ENCODE measurements at places on chromosomes 1 and 21.

DNA sequence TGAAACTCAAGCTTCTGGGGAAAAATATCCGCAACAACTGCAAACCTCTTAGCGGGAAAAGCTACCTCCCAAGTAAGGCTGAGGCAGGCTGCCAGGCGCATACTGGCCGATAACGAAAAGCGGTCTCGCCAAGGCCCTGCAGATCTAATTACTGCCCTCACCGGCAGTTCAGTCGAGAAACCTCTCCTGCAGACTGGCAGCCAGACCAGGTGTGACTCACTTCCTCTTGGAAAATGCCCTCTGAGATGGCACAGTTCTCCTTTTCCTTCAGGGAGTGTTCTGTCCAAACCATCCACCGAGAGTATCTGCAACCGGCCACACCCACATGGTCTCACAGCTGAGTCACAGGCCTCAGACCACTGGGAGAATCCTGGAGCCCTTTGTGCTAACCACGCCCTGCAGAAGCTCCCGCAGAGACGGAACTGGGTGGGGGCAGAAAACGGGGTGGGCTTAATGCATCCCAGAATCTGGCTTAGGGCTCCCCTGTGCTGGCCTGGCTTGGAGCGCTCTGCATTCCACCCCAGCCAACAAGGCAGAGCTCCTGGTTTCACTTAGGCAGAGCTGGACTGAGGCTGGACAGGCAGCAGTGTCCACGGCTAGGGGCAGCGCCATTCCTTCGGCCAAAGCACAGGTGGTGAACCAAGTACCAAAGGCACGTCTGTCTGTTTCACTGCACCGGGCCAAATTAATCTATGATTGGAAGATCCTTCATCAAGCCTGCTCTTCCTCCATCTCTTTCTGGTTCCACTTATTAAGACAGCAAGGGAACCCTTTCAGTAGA lies 1.2 kb downstream of the S100A10 start:
- no peak for DNase-seq

GRCh38 chr1:156291226-156292061 lies 4.0 kb downstream of the GLMP start:
- DNase-seq = no peak

DNA sequence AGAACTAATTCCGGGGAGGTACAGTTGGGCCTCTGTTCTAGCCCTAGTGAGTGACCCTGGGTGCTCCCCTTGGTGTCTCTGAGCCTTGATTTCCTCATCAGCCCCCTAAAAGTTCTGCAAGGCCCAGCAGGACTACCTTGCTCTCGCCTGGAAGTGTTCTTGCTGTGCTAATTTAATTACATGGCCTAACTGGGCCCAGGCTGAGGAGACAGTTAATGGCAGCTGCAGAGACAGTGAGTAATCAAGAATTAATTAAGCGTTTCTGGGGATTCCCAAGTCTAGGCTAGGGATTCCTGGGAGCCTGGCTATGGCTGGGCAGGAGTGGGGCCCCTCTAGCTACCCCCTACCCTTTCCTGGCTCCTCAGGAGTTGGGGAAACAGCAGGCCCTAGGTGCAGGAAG lies 24.7 kb upstream of the DMBX1 start:
- DNase-seq = no peak

DNA sequence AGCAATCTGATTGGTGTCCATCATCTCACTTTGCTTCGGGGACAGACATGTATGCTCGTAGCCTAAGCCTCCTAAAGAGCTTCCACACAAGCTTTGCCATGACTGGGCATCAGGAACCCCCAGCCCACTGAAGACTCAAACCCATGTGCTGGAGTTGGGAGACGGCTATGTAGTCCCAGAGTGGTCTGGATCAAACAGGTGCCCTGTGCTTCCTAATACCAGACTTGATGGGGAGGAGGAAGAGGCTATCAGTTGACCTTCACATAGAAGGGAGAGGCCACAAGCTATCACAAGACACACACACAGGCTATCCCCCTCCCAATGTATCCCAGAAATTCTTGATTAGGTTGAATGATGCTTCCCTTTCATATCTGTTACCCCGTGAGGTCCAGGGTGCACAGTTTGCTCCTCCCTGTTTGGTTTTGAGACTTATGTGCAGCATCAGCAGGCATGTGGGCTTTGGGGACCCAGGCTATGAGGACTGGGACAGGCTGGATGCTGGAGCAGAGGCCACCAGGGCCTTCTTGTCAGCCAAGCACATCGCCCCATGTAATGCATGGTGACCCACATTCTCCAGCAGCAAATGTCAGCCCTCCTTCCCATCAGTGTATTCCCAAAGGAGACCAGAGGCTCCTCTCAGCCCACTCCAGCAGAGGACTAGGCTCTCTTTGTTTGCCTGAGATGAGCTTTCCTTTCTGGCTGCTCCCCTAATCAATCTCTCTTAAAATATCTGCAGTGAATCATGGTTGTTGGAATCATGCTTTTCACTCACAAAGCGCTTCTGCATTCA lies 159.8 kb downstream of the GRIK3 start:
- no peak for DNase-seq

- no peak for DNase-seq
Measured at GRCh38 chr1:4424766-4425165, 229.6 kb upstream of the AJAP1 start.

GRCh38 chr1:11563560-11564069 lies 84.7 kb downstream of the DISP3 start:
- DNase-seq = no peak

GRCh38 chr1:83515578-83516154 lies 483.3 kb downstream of the TTLL7 start:
- no peak for DNase-seq

DNA sequence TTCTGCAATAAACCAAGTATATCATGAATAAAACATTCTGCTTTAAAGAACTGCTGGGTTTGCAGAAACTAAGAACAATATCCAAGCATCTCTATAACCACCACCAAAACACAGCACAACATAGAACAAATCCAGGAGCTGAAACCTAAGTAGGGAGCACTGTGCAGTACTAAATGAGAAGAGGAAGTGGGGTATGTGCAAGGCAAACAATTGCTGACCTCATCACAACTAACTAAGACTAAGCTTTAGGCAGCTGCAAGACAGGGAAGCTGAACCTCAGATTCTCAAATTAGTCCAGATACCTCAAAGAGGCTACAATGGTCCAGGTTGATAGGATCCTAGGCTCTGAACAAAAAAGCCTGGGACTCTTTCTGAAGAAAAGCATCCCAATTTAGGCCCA lies 172.6 kb downstream of the SLC44A5 start:
- DNase-seq = no peak

GRCh38 chr1:62688687-62689085 lies 500 bp upstream of the DOCK7 start:
- no peak for DNase-seq

- DNase-seq = no peak
Measured at GRCh38 chr1:29709704-29710280, 473.5 kb downstream of the PTPRU start.

DNA sequence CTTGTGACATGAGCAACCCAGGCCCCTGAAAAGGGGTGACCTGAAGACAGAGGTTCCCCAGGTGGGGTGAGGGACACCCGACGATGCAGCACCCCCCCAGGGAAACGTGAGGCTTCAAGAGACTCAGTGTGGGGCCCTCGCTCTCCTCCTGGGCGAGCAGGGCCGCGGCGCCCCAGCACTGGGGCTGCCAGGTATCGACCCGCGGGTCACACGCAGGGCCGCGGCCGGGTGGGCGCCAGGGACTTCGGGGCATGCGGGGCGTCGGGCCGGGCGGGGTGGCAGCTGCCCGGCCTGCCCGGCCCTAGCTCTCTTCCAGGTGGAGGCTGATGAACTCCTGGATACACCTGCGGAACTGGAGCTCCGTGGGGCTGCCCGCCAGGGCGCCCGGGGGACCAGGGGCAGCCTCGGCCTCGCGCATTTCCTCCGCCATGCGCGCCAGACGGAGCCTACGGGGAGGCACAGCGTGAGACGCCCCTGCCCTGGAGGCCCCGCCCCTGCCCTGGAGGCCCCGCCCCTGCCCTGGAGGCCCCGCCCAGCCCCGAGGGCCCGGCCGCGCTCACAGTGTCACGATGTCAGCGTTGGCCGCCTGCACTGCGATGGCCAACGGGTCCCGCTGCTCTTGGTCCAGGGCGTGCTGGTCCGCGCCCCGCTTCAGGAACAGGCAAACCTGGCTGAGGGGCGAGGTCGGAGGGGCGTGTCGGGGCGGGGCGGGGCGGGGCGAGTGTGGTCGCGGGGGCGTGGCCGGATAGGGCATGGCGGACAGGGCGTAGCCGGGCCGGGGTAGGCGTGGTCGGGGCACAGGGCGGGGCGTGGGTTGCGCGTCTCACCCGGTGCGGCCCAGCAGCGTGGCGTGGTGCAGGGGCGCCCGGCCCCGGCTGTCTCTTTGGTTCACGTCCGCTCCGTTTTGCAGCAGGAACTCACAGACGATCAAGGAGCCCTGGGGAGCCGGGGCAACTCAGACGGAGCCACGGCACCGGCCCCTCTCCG lies 13.3 kb downstream of the SCNN1D start:
- no peak for DNase-seq

DNA sequence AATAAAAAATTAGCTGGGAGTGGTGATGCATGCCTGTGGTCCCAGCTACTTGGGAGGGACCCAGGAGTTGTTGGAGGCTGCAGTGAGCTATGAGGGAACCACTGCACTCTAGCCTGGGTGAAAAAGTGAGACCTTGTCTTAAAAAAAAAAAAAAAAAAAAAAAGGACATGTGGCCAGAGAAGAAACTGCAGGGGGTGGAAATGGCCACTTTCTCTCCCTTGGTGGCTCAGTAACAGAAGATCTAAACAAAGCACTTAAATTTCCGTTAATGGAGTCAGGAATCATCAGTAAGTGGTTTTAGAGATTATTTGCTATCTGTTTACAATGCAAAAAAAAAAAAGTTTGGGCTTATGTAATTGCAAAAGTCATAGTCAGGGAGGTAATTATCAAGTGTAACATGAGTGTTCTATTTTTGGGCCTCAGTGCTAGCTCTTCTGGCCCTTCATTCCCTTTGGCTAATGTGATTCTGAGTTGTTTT lies 19.3 kb upstream of the OPRD1 start:
- no peak for DNase-seq

All from activated T-helper 1 cell treated with Interleukin-2 at 50 U/mL for 16 hours (primary cell).